ENCODE measurements at places on chromosomes 1 and 21.
A peak's percentile ranks its signal among the peaks of the same experiment; 100 is the strongest.

DNA sequence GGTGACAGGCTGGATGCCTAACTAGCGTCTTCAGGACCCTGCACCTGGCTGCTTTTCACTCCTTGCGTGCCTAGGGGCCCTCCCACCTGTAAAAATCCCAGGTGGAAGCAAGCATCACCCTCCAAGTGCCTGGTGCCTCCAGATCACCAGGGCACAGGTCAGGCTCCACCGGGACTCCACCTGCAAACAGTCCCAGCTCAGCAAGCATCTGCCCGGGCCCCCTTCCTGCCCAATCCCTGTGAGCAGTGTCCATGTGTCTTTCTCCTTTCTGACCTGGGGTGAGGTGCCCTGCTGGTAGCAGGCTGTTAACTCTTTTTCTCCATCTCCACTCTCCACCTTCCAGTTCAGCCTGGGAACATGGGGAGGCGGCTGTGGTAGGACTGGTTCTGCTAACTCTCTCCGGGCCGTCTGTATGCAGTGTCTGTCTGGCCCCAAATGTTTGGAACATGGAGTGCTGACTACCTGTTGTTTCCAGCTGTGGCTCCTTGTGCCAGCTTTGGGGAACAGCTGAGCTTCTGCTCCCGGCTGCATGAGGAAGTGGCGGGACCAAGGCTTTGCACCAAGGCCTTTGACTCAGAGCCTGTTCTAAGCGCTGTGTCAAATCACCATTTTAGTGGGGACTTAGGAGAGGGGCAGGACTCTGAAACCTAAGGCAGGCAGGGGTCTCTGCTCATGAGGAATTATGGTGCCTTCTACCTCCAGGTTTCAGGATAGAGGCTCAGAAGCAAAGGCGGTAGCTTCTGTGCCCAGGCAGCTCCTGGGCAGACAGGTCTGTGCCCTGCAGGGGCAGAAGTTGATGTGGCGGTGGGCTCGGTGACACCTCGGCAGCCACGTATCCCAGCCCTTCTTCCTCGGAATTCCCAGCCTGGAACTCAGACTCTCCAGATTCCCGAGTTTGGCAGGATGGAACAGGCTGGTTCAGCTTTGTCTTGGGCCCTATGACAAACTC lies 5.5 kb downstream of the GPR137B start:
- DNase-seq, result no peak

GRCh38 chr1:166884040-166884642 lies 8.1 kb upstream of the TADA1 start:
- DNase-seq, result no peak

- no peak for DNase-seq
Observed at GRCh38 chr21:32137266-32137665, 141.6 kb downstream of the MIS18A start.

DNA sequence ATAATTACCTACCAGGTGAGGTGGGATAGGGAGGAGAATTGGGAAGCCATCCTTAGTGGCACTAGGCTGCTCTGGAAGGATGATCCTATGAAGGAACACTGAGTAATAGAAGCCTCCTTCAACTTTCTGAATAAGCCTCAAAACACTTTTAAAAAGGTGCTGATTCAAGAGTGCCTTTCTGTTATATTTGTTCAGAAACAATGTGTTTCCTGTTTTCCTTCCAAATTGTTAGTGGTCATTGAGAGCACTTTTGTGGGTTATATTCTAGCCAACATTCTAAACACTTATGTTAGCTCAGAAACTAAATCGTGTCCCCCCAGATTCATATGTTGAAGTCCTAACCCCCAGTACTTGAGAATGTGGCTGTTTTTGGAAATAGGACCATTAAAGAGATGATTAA lies 237.3 kb downstream of the TNR start:
- no peak for DNase-seq

- peak; percentile 13 for DNase-seq
Observed at GRCh38 chr1:67489643-67490042, 59.4 kb upstream of the SERBP1 start.

- DNase-seq, result no peak
Observed at GRCh38 chr21:44846485-44847260, 26.8 kb downstream of the PTTG1IP start.

DNA sequence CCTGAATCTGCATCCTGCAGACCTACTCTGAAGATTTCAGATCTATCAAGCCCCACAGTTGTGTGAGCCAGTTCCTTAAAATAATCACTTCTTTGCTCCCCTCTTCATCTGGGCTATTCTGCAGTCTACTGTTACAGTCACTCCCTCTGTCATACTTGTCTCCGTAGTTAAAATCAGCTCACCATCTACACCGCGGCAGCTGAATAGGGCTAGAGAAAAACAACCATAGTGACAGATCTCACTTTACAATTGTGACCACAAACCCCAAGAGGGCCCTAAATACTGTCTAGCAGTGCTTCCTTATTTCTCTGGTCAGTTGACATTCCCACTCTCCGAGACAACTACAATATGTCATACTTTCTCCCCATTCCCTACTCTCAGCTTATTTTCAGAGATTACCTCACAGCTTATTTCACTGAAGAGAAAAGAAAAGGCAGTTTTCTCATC lies 12.9 kb downstream of the DESI2 start:
- no peak for DNase-seq

- DNase-seq, result no peak
Observed at GRCh38 chr1:243716906-243717305, 133.1 kb downstream of the AKT3 start.

- DNase-seq, result no peak
Observed at GRCh38 chr1:10104834-10105233, 72.1 kb downstream of the UBE4B start.

DNA sequence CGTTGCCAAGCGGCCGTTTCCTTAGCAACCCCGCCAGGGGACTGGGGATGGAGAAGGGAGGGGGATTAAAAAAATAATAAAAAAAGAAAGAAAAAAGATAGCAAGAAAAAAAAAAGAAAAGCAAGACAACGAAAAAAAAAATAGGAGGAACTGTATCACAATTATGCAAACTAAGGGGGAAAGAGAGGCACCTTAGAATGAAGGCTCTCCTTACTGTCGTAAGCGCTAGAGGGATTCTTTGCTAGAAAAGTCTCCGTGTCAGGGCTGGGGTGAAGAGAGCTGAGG lies 625 bp upstream of the NEGR1 start:
- DNase-seq, result no peak

DNA sequence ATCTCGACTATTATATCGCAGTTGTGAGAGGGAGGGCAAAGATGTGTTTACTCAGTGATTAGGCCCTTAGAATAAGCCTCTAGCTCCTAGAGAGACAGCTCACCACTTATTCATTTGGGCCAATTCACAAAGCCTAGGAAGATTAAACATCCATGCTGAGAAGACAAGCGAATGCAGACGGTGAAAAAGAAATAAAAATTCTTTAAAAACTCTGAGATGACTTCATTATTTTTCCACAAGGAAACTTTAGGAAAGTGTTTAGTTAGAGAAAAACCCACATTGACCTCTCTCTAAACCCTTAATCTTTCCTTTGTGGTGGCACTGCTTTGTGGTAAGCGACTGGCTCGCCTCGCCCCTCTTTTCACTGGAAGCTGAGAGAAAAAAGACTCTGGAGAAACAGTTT lies 146.8 kb upstream of the DMRTA2 start:
- DNase-seq, result peak; percentile 47

DNA sequence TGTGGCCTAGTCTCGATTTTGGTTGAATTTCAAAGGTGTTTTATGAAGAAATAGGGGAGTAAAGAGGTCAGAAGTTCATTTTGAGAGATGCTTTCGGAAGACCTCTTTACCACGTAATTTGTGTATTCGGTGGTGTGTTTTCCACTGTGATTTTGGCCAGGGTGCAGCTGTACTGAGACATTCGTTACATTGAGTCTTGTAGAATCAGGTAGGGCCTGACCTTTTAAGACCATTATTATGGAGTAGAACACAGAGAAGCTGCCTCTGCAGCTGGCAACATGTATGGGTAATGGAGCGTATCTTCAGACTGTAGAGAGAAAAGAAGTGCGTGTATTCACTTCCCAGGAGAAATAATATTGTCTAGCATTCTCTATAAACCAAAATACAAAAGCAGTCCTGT lies 326.5 kb downstream of the PDE4B start:
- DNase-seq, result no peak

DNA sequence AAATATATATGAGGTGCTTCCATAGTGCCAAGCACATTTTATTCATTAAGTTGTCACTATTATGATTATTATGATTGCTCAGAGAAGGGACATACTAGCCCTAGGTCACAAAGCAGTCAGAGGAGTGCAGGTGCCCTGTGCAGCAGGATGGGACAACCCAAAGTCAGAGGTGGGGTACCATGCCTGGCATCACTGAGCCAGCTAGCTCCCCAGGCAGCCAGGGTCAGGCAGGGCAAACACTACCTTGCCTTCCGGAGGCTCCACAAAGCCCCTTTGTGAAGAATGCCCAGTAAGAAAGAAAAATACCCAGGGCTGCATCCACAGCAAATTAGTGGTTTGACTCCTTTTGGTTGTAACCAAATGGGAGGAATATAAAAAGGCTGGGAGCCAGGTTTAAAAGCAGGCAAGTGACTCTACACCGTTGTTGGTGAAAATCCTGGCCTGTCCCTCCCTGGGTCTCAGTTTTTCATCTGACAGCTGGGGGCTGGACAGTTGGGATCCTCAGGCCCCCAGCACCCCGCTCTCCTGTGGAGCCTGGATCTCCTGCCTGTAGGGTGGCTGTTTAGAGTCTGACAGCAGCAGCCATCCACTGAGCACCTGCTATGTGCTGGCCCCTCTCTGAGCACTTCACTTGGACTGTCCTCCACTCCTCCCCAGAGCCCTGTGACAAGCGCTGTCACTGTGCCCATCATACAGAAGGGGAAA lies 98.8 kb downstream of the GLIS1 start:
- no peak for DNase-seq

- no peak for DNase-seq
Observed at GRCh38 chr1:42730988-42731387, 9.0 kb downstream of the CLDN19 start.

DNA sequence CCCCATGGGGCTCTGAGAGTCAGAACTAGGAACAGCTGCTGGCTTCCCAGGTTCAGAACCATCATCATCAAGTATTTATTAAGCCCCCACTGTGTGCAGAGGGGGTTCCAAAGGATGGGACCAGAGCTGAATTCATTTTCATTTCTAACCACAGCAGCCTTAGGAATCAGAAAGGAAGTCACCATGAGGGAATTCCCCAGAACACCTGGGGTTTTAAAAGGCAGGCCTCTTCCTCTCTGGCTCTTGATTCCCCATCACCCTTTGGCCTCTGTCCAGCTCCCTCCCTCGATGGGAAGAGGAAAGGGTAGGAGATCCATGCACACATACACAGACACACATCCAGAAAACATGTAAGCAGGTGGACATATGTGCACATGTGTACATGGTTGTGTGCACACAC lies 1.3 kb upstream of the KCNN3 start:
- no peak for DNase-seq

- peak; percentile 35 for DNase-seq
Observed at GRCh38 chr1:159141584-159142390, 29.6 kb upstream of the CADM3 start.

- no peak for DNase-seq
Observed at GRCh38 chr1:15062479-15063099, 91.0 kb upstream of the TMEM51 start.

- no peak for DNase-seq
Observed at GRCh38 chr21:40936178-40936577, 89.2 kb upstream of the DSCAM start.

- no peak for DNase-seq
Observed at GRCh38 chr1:84078842-84079202, 65.2 kb upstream of the PRKACB start.

- DNase-seq, result no peak
Observed at GRCh38 chr21:46552274-46552673, 52.6 kb downstream of the S100B start.

GRCh38 chr1:10989095-10989494 lies 23.4 kb upstream of the TARDBP start:
- no peak for DNase-seq

- DNase-seq, result no peak
Observed at GRCh38 chr1:203036135-203036534, 9.8 kb downstream of the PPFIA4 start.

DNA sequence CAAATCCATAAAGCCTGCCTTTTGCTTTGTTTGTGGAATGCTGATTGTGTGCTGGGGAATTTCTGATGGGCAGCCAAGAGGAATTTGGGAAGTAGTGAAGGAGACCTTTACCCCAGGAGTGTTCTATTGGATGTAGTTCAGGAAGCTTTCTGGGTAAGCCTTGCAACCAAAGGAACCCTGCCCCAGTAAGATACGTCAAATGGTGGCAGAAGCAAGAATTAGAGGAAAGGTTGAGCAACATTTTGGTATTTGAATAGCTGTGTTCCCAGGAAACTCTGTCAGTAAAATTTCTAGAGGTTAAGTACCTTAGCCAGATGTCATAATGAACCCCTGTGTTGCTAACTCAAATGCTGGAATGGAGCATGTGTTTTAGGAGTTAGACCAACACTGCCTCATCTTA lies 6.4 kb downstream of the MGST3 start:
- DNase-seq, result no peak

DNA sequence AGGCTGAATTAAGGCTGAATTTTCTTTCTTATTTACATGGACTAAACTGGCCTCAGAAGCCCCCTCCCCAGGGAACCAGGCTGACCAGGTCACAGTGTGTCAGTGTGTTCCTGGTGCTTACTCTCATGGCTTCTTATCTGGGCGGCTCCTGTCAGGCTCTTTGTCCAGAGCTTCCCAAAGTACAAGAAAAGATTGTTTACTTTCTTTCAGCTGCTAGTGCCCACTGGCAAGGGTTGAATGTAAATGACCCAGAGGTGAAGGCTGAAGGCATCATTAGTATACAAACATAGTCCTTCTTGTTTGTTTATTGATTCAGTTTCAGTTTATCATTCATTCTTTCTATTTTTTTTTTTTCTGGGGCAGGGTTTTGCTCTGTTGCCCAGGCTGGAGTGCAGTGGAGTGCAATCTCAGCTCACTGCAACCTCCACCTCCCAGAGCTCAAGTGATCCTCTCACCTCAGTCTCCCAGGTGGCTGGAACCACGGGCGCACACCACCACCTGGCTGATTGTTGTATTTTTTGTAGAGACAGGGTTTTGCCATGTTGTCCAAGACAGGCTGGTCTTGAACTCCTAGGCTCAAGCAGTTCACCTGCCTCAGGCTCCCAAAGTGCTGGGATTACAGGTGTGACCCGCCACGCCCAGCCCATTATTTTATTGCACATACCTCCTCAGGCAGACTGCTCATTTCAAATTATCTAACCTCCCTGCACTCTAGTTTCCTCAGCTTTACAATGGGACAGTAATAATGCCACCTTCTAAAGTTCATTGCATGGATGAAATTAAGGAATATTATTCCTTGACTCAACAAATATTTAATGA lies 9.8 kb upstream of the KDM4A start:
- no peak for DNase-seq

DNA sequence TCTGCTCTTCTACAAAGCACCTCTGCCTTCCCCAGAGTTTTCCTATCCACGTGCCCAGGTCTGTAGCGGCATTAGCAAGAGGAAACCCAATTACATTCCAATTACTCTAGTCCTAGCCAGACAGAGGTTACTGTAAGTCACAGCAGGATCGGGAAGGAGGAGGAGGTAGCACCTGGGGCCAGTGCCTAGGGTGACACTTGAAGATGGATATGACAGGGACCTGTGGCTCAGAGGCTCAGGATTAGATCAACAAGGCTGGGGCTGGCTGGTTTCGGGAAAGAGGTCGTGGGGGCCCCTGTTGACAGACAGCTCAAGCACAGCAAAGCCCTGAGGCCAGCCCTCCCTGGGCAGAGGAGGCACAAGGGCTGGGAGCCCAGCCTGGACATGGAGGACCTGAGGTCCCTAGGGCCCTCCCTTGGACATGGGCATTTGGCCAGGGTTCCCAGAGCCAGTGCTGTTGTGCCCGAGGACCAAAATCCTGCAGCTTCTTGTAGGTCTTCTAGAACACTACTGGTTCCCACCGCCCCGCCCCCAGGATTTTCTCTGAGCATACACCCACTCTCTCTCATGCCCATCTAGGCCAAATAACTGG lies 3.0 kb upstream of the HCRTR1 start:
- DNase-seq, result no peak
